ENCODE measurements at places on chromosomes 7 and 10. TPM values are rescaled to one million over a fixed set of nuclear protein-coding genes. Genes with fewer than 3 reads are reported as not detected.

The LRRD1 gene
- not detected for total RNA-seq

GRCh38 chr10:49158404-49158803 is 24.6 kb upstream of the FAM170B start:
- no peak for DNase-seq

GRCh38 chr7:46616636-46617035 is 695.6 kb upstream of the IGFBP3 start:
- no peak for DNase-seq

DNA sequence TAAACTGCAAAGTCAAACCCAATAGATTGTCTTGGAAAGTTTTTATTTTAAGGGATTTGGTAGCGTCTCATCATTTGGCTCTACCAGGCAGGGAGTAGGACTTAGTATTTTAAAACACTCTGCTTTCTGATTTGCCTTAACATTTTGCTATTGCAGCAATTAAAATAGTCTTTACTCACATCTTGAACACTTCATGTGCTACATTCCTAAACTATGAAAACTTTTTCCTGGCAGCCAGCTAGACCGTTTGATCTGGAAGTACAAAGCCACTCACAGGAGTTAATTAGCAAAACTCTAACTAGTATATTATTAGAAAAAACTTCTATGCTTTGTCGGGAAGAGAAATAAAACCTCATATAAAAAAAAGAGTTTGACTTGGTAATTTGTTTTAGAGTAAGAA is 111.4 kb downstream of the TFPI2 start:
- DNase-seq, result no peak

GRCh38 chr7:155769701-155770100 is 42.6 kb downstream of the SHH start:
- no peak for DNase-seq
